ENCODE measurements at places on chromosomes 1 and 21.
A peak's percentile ranks its signal among the peaks of the same experiment; 100 is the strongest.

GRCh38 chr1:17319561-17320350 is 11.8 kb downstream of the PADI4 start:
- no peak for DNase-seq

DNA sequence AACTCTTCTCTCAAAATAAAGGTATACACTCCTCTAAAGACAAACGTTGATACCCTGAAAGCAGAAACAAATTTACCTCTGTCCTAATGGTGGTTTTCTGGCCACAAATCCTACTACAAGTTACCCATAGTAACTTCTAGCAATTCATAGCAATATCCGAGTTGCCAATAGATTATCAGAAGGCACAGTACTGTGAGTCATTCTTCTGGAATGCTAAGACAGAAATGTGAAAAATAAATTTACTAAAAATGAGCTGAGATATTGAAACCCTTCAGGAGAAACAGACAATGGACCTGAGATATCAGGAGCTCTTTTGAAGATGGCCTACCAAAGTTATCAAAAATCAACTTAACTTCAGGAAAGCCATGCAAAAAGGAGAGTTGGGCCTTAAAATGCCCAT is 715.0 kb upstream of the ADAMTS5 start:
- DNase-seq, result peak; percentile 58

DNA sequence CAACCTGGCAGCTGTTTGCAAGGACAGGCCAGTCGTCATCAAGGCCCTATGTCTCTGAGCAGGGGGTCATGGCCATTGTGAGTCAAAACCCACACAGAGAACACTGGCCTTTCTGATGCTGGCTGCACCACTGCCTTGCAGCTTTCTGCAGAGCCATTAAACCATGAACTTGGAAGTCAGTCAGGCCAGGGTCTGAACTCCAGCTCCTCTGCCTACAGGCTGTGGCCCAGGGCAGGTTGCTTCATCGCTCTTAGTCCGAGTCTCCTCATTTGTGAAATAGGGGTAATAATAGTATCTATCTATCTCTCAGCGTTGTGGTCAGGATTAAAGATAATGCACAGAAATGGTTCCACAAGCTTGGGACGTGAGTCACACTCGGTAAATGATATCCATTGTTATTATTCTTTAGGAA is 35.8 kb upstream of the HIVEP3 start:
- DNase-seq, result peak; percentile 95

GRCh38 chr1:172446547-172446946 is 2.7 kb upstream of the PIGC start:
- DNase-seq, result no peak

DNA sequence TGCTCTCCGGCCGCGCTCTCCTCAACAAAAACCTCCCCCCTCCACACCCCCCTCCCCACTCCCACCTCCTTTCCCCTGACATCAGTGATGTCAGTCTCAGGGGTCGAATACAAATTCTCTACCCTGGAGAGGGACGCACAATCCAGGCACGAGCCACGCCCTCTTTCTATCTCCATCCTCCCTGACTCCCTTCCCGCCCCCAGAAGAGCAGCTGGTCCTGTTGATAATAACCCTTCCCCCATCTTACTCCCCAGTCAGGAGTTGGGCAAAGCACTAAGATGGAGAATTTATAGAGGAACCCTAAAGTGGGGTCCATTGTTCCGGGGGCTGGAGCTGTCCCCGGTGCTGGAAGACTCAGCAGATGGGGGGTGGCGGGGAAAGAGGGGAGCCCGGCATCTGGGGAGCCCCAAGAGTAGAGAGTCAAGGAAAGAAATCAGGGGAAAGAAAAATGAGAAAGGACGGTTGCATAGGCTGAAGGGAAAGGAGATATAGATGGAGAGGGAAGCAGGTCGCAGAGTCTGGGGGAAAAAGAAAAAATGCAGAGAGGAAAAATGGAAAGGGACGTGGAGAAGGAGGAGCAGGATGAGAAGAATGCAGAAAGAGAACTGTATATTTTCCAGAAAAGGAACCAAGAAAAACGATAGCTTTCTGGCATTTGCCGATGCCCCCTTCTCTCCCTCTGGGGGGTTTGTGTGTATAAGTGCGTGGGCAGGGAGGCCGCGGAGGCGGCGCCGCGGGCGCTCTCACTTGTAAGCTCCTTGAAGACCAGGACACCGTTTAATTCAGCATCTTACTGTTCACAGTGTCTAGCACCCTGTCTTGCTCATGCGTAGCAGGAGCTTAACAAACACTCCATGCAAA is at the start of gene CELF3:
Gene CELF3 (minus strand): TSS at position 33 of the 861 bp plus-strand sequence. CDS start 783 bp downstream, outside the sequence.
- no peak for DNase-seq

GRCh38 chr1:175072099-175072951 is 4.7 kb downstream of the TNN start:
- DNase-seq, result no peak

- DNase-seq, result no peak
Measured at GRCh38 chr1:78855258-78855657, 151.3 kb downstream of the ADGRL4 start.

GRCh38 chr1:225980005-225980836 is 18.9 kb downstream of the SDE2 start:
- no peak for DNase-seq

- DNase-seq, result no peak
Measured at GRCh38 chr1:207691841-207692240, 46.9 kb downstream of the CR1L start.

DNA sequence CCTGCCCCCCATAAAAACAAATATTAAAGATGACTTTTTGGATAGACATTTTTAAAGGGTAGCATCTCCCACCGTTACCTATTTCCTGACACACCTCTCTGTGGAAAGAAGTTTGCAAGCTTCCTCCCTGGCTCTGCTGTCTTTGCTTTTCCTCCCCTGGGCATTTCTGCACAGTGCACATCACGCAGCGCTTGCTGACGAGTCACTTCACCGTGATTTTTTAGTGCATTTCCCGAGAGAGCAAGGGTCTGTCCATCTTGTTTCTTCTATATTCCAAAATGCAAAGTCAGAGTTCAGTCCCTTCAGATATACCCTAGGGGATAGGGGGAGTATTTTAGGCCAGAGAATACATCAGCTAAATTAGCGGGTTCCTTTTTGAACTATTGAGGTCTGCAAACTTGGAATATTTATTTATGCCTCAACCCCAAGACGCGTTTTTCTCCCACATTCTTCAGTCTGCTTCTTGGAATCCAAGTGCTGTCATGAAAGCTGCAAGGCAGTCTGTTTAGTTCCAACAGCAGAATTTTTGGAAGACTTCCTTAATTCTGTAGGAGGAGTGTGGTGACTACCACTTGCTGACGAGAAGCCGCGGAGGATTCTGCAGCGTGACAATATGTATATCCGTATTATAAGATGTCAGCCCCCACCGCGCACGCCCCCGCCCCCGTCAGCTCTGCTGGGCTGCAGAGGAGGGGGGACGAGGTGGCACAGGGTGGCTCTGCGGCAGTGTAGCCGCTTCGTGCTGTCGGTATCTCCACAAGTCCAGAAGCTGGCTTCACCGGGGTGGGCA is 22.4 kb downstream of the SMYD2 start:
- no peak for DNase-seq
